ENCODE measurements at places on chromosomes 12 and 14. TPM values are rescaled to one million over a fixed set of nuclear protein-coding genes. Genes with fewer than 3 reads are reported as not detected.

The GPR132 gene
- 64.4 TPM for total RNA-seq

The RNASE11 gene
- not detected for total RNA-seq

- H3K36me3 ChIP-seq = no peaks in the 10 kb centered on the region
- H3K27ac ChIP-seq = no peak overlapping the region
- no peaks in the 10 kb centered on the region for H3K4me1 ChIP-seq
- no peak for DNase-seq
- H3K4me3 ChIP-seq = no peak overlapping the region
- peaks cover 5% of the 10 kb centered on the region for H3K27me3 ChIP-seq
Observed at GRCh38 chr12:117580718-117581062, 219.3 kb upstream of the NOS1 start.

DNA sequence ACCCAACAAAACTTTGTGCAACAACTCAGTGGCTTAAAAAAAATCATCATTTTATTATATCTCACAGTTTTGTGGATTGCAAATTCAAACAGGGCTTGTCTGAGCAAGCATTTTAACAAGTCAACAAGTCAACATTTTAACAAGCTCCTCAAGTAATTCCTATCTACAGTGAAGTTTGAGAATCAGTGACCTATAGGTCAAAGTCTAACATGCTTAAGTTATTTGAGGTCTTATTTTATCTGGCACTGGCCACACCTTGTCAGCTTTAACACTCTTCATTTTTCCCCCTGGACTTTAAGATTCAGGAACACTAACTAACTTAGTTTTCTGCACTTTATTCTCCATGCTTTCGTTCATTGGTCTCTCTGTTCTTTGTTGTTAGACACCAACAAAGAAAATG is 71.2 kb upstream of the PELI2 start:
- H3K27me3 ChIP-seq = peaks cover 5% of the 10 kb centered on the region
- no peaks in the 10 kb centered on the region for H3K36me3 ChIP-seq
- DNase-seq = no peak
- H3K27ac ChIP-seq = no peak overlapping the region
- H3K4me3 ChIP-seq = no peak overlapping the region

GRCh38 chr12:14207905-14208551 is 157.5 kb upstream of the ATF7IP start:
- DNase-seq = no peak
- H3K27me3 ChIP-seq = no peaks in the 10 kb centered on the region
- H3K36me3 ChIP-seq = no peaks in the 10 kb centered on the region
- no peak overlapping the region for H3K4me3 ChIP-seq

GRCh38 chr12:6603095-6603567 is 4.0 kb downstream of the CHD4 start:
- DNase-seq = peak; percentile 63
- H3K27ac ChIP-seq = peak overlapping the region; percentile 15
- H3K36me3 ChIP-seq = peaks cover 51% of the 10 kb centered on the region
- no peaks in the 10 kb centered on the region for H3K27me3 ChIP-seq

GRCh38 chr12:60279221-60279620 is 683.4 kb downstream of the SLC16A7 start:
- H3K27me3 ChIP-seq = no peaks in the 10 kb centered on the region
- no peaks in the 10 kb centered on the region for H3K36me3 ChIP-seq
- DNase-seq = no peak
- H3K27ac ChIP-seq = no peak overlapping the region

GRCh38 chr14:69093631-69094421 is 59.1 kb downstream of the DCAF5 start:
- no peak for DNase-seq
- no peaks in the 10 kb centered on the region for H3K27me3 ChIP-seq
- peaks cover 55% of the 10 kb centered on the region for H3K36me3 ChIP-seq
- H3K4me1 ChIP-seq = no peaks in the 10 kb centered on the region
- H3K27ac ChIP-seq = no peak overlapping the region
- H3K4me3 ChIP-seq = no peak overlapping the region

DNA sequence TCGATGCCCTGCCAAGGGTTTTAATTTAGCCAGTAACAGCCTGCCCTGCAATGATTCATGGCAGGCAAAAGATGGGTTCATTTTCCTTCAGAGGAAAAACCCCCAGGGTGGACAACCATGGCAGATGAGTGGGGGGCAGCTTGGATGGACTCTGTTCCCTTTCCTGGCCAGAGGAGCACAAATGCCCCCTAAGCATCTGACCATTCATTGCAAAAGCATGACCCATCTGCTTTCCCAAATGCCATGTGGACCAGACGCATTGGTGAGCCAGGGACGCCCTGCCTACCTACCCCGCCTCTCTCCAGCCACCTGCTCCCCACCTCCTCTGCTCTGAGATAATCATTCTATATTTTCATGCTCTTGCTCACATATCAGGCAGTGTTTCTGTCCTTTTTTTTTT is 281.9 kb downstream of the DPF3 start:
- DNase-seq = no peak
- H3K4me1 ChIP-seq = no peaks in the 10 kb centered on the region
- H3K36me3 ChIP-seq = no peaks in the 10 kb centered on the region
- no peak overlapping the region for H3K27ac ChIP-seq

GRCh38 chr12:12917517-12917916 is 26.2 kb downstream of the GPRC5A start:
- H3K27ac ChIP-seq = no peak overlapping the region
- H3K4me1 ChIP-seq = peaks cover 7% of the 10 kb centered on the region

The LRRC43 gene
- not detected for total RNA-seq

Data from CD4-positive, alpha-beta T cell (primary cell).